ENCODE measurements at places on chromosomes 3 and 15. TPM values are rescaled to one million over a fixed set of nuclear protein-coding genes. Genes with fewer than 3 reads are reported as not detected.

- DNase-seq, result no peak
Measured at GRCh38 chr3:111691293-111691909, 96.3 kb upstream of the ZBED2 start.

- DNase-seq, result no peak
Measured at GRCh38 chr15:46735115-46735514, 982.2 kb upstream of the SEMA6D start.

DNA sequence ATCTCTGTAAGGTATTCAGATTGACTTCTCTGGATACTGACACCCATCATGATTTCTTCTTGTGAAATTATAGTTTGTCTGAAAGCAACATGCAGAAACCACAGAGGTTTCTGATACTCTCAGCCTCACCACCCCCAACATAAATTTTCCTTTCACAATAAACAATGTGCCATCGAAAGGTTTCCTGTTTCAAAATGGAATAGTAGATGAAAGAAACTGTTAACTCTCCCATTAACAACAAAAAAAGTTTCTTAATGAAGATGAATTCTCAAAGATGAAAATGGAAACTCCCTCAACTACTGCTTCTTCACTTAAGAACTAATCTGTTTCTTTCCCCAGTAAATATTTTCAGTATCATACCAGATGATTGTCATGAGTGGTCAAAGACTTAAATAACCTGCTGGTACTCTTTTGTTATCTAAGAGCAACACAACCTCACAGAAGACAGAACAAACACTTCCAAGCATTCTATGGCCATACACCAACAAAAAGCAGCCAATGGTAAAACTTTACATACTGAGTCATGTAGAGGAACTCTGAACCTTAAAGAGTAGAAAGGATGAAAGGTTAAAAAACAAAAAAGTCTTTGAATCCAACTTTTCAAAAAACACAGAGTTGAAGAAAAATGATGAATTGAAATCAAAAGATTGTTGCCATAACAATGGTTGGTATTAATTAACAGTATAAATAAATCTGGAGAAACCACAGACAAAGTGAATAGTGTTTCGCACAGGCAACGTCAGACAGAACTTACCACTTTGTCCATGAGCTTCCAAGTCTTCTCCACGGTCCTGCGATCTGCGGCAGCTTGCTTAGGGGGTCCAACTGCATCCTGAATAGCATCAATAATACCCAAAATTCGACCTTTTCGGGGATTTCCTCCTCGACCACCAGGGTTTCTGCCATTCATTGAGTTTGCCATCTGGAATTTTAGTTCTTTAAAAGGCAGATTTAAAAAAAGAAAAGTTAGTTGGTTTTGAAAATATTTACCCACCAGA is 1.9 kb downstream of the CBLB start:
- DNase-seq, result no peak

- DNase-seq, result peak; percentile 64
Measured at GRCh38 chr3:153252963-153253362, 90.9 kb downstream of the RAP2B start.

GRCh38 chr3:12339701-12340480 is 51.0 kb downstream of the PPARG start:
- DNase-seq, result no peak

DNA sequence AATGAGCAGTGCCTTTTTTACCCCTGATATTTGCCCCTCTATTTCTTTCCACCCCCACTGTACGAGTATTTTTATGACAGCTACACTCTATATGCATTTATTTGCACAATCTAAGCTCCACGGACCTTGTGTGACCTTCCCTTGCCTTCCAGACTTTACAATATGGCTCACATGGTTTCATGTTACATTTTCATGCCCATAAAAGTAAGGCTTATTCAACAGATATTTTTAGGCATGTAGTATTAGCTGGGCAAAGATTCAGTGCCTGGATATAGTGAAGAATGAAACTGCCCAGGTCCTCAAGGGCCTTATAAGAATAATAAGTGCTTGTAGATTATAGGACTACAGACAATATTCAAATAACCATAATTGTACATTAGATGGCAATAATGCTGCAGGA is 481.9 kb upstream of the CNTN4 start:
- no peak for DNase-seq

- no peak for DNase-seq
Measured at GRCh38 chr3:179961071-179961702, 75.5 kb downstream of the PEX5L start.

DNA sequence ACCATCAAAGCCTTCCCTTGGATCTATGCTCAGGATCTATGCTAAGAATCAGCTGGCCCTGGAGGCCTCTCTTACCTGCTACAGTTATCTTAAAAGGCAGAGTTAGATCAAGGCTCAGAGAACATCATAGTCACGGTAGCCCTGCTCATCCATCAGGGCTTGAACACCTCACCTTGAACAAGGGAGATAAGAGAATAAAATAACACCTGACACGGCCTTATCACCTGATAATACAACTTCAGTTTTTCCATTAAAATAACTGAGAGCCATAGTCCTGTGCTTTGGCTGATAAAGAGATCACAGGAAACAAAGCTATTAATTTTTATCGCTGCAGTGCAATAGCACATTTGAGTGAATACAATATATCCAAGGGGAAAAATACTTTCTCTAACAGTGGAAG is 85.6 kb upstream of the LPP start:
- DNase-seq, result no peak

- DNase-seq, result no peak
Measured at GRCh38 chr15:67037694-67038093, 27.7 kb upstream of the SMAD3 start.

DNA sequence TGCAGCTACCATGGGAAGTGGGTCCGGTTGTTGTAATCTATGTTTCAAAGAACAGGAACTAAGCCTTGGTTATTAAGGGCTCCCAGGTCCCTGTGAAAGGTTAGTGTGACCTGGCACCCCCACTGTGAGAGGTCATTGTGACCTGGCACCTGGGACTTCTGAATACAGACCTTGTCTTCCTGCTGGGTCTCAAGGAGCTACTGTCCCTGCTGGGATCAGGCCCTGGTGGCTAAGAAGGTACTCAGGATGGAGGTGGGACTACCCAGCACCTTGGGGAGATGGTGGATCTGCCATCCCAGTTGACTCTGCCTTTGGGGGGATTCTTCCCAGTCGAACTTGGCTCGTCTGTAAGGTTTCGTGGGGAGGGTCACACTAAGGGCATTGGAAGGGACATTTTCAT is 10.3 kb upstream of the SLCO2A1 start:
- DNase-seq, result no peak

DNA sequence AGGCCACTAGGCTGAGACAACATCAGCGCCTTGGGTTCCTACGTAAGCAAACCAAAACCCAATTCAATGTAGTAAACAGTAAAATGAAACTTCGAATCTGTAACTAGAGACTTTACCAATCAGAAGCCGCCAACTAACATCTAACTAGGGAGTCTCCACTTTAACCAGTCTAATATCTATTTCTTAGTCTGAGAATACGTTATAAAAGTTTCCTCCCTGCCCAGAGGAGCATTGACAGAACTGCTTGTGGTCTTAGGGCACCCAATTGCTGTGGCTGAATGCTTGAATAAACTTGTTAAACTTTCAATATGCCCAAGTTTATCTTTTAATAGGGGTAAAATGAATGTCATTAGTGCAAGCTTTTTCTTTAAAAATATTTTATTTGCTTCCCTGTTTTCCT is 4.3 kb downstream of the CP start:
- no peak for DNase-seq

DNA sequence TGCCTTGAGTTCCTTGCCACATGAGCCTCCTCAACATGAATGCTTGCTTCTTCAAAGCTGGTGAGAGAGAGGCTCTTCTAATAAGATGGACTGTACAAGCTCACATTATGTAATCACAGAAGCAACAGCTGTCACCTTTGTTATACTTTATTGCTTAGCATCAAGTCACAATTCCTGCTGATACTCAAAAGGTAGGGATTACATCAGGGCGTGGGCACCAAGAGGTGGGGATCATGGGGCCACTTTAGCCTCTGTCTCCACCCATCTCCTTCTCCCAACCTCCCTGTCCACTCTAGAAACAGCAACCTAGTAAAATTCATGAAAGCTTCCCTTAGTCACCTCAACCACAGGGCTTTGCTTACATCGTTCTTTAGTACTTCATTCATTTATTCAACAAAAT is 95.9 kb downstream of the FAM43A start:
- DNase-seq, result no peak

DNA sequence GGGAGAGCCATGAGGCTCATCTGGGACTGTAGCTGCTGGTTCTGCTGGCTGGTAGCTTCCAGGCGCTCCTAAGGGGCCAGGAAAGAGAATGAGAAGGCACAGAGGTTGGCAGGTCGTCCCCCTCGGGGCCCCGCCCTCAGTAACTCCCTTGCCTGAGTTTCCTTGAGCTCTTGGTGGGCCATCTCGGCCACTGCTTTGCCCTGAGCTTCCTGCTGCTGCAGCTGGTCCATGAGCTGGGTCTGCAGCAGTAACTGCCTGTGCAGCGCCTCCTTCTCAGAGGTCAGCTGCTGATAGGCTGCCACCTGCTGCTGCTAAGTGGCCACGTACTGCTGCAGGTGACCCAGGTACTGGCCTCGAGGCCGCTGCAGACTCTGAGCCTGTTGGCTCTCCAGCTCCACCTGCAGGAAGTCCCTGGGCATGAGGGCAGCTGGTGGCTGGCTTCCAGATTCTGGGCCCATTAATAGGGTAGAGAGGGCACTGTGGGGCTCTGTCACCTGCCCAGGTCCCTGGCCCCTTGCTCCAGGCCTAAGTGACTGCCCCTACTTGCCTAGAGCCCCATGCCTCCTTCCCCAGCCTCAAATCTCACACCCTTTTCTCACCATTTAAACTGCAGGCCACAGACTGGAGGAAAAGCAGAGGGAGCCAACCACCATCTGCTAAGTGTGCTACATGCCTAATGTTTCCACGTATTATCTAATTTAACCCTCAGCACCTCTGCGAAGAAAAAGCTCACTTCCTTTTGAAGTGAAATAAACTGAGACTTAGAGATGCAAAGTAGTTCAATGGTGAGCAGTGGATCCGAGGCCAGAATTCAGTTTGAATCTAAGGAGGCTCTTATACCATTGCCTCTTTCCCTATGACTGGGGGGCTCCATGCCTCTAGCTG is 10.8 kb upstream of the VPS33B start:
- peak; percentile 36 for DNase-seq

DNA sequence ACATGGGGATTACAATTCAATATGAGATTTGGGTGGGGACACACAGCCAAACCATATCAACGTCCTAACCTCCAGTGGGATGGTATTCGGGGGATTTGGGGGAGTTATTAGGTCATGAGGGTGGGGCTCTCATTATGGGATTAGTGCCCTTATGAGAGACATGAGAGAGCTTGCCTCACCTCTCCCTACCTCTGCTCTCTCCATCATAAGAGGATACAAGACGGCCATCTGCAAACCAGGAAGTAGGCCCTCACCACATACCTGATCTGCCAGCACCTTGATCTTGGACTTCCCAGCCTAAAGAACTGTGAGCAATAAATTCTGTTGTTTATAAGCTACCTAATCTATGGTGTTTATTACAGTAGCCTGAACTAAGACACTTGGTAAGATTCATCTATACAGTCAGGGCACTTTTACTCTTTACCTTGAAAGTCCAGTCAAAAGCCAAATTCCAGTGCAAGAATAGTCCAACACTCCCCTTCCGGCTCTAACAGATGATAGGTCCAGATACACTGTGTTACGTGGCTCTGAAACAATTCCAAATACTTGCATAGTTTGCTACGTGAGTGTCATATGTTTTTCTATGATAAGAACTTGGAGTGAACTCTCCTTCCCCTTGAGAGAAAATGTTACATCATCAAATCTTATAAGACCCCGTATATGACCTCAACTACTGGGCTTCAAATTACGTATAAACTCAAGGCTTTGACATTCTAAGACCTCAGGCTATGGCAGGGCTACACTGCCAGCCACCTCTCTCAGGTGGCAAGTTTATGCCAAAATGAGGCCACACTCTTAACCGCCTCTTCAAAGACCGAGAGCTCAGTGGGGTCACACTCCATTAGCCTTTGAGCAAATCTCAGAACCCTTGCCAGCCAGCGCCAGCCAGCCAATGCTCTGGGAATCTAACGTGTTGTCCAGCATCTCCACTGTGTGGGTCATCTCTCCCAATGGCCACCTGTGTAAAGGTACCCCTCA is 129.9 kb downstream of the XXYLT1 start:
- no peak for DNase-seq

- no peak for DNase-seq
Measured at GRCh38 chr3:138187296-138188012, at the start of gene ARMC8. ARMC8 (plus strand) TSS chr3:138187301; CDS start chr3:138187555, 254 bp downstream.

DNA sequence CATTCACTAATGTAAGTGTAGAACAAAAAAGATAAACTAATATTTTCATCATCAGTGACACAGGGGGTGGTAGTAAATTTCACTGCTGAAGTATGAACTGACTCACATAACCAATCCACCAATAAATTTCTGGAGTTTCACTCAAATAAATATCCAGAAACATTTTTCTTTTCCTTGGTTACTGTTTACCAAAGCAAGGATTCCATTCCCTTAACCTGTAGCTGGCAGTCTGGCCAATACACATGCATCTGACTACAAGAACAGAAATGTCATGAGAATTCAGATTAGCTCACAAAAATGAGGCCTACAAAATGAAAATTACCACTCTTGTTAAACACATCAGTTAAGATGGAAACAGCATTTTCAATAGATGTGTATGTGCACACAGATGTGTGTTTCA is 80.3 kb downstream of the STAG1 start:
- no peak for DNase-seq

SPATA12 gene
- polyA plus RNA-seq, result 0.02 TPM

ACKR4 gene
- 0.25 TPM for polyA plus RNA-seq

POMGNT2 gene
- polyA plus RNA-seq, result 14.5 TPM

AMT gene
- polyA plus RNA-seq, result 2.3 TPM

COL6A5 gene
- polyA plus RNA-seq, result not detected

BCL2A1 gene
- polyA plus RNA-seq, result not detected

EXOSC7 gene
- polyA plus RNA-seq, result 71.8 TPM

CATSPER2 gene
- 2.9 TPM for polyA plus RNA-seq

KAT2B gene
- polyA plus RNA-seq, result 1.2 TPM

CRABP1 gene
- not detected for polyA plus RNA-seq

CDAN1 gene
- 6.3 TPM for polyA plus RNA-seq

ARL6IP5 gene
- 52.1 TPM for polyA plus RNA-seq

HACD3 gene
- polyA plus RNA-seq, result 41.8 TPM

CAPN3 gene
- polyA plus RNA-seq, result 3.7 TPM
